AG04449 (cell line): ENCODE measurements at places on chromosomes 16 and 17.
A peak's percentile ranks its signal among the peaks of the same experiment; 100 is the strongest.

- no peak for DNase-seq
These were observed 818.6 kb downstream of the KCNJ2 start for GRCh38 chr17:70987867-70988340.

DNA sequence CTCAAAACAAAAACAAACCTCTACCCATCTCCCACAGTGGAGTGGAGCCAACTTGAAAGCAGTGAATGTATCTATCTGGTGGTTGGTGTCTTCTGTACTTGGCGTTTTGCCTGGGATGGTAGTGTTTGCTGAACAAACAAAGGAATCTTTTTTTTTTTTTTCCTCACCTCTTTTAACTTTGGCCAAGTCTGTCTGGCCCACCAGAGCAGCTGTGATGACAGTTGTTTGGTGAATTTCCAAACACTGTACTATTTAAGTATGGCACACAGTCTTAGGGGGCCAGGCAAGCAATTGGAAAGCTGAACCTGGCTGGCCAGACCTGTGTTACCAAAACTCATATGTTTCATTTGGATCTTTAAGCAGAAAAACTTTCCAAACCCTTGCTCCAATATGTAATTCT, 101.8 kb upstream of the CDH13 start:
- DNase-seq = no peak

- no peak for DNase-seq
These were observed 665 bp downstream of the MYBBP1A start for GRCh38 chr17:4554441-4554996.

GRCh38 chr17:48754500-48755261, 26.1 kb upstream of the HOXB13 start:
- no peak for DNase-seq

- no peak for DNase-seq
These were observed 6.1 kb downstream of the ACADVL start for GRCh38 chr17:7225711-7226331.

GRCh38 chr16:1800701-1801100, 7.2 kb upstream of the IGFALS start:
- DNase-seq = no peak

DNA sequence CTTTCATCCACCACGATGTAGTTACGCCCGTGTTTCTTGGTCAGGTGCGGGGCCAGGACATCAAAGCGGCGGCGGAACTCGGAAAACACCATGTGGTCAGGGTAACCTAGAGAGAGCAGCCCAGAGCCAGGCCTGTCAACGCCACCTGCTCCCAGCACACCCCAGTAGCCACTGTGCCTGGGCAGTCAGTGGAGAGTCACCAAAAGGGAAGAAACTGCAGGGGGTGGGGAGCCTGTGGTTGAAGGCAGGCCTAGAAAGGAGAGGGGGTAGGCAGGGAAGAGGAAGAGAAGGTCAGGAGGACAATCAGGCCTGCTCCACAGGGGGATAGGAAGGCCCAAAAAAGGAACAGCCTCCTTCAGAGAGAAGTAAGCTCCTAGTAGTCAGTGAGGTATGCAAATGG, 64.1 kb downstream of the PIPOX start:
- DNase-seq = no peak

DNA sequence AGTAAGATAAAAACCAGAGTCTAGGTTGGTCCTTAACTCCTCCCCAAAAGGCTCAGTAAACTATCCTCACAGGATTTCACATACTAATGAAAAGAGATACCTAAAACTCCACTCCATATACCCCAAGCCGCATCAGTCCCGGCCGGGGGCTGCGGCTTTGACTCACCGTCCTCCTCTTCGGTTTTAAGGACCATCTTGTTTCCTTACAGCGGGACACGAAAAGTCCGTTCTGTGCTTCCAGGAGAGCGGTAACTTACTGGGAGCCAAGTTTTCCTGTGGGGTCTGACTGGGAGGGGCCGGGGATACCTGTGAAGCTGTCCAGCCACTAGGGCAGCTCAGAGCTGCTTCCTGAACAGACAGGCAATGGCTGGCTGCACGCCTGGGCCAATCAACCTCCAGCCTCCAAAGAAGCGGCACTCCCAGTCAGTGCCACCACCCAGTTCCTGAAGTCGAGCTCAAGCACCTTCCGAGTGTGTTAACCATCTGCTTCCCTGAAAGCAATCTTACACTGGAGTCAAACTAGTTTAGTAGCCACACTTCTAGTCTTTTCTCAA, 45.5 kb downstream of the CYTH1 start:
- DNase-seq = no peak

- no peak for DNase-seq
These were observed 101.2 kb downstream of the SSH2 start for GRCh38 chr17:29828676-29829284.

- no peak for DNase-seq
These were observed 474.4 kb downstream of the SLC39A11 start for GRCh38 chr17:72618001-72618509.

DNA sequence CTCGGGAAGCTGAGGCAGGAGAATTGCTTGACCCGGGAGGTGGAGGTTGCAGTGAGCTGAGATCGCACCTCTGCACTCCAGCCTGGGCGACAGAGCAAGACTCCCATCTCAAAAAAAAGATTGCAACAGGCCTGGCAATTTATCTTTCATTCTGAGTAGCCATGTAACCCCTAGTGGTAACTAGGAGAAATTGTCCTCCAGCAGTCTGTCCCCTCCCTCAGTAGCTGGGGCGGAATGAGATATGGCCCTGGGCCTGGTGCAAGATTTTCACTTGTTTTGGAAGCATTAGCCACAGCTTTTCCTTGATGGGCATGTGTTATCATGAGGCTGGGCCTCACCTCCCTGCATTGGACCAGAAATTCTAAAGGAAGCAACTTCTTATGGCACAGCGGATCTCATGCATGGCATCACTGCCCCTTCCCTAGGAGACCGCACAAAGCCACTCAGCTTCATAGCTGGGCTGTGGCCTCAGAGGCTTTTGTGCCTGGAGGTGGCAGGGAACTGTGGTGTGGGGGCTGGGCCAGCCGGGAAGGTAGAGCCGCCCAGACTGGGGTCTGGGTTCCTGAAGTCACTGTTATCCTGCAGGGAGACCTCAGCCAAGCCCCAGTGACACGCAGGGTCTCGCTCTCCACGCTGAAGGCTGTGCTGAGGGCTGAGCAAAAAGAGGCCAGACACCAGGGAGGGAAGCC, 13.4 kb downstream of the NATD1 start:
- no peak for DNase-seq

- no peak for DNase-seq
These were observed 6.9 kb downstream of the ZACN start for GRCh38 chr17:76085731-76086366.

DNA sequence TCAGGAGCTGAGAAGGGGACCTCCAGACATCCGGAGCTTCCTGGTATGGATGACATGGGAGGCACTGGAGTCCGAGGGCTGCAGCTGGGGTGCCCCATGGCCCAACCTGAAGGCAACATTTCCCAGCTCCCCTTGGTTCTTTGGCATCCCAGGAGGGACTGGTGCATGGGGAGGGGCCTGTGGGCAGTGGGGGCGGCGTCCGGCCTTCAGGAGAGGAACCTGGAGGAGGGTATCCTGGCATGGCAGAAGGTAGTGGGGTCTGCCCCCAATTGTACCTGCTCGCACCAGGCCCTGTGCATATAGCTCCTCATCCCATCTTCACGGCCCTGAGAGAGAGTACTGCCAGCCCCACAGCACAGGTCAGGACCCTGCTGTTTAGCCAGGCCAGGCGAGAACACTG, 11.9 kb downstream of the NPTX1 start:
- no peak for DNase-seq

DNA sequence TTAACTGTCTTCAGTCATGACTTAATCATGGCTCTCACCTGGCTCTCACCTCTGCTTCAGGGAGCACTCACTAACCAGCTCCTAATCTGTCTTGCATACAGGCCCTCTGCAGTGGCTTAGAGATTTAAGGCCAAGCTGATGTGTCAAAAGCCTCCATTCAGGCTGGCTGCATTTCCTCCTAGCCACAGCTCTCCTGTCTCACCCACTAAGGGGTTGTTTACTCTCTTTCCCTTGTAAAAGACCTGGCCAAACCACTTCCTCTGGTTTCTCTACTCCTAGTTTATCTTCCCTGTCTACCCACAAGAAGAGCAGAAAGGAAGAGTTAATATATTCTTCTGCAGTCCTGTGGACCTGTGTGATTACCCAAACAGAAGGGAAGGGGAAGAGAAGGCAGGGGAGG, 9.3 kb upstream of the ASIC2 start:
- DNase-seq = no peak

- no peak for DNase-seq
These were observed 19.8 kb downstream of the SLC7A5 start for GRCh38 chr16:87849419-87850008.

DNA sequence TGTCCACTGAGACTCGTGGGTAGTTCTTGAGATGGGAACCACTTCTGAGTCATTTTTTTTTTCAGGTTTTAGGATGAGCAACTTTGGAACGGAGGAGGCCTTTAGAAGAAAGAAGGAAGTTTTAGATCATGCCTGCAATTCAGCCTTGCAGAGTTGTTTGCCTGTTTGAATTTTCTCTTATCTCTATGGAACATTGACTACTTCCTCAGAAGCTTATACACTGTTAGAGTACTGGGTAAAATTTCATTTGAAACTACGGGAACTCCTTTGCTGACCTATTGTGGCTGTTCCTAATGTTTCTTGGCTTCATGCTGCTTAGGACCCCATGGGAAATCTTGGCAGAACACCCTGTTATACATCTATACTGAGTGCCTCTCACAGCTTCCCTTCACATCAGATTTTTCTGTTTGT, 70.8 kb downstream of the MAP2K6 start:
- no peak for DNase-seq

DNA sequence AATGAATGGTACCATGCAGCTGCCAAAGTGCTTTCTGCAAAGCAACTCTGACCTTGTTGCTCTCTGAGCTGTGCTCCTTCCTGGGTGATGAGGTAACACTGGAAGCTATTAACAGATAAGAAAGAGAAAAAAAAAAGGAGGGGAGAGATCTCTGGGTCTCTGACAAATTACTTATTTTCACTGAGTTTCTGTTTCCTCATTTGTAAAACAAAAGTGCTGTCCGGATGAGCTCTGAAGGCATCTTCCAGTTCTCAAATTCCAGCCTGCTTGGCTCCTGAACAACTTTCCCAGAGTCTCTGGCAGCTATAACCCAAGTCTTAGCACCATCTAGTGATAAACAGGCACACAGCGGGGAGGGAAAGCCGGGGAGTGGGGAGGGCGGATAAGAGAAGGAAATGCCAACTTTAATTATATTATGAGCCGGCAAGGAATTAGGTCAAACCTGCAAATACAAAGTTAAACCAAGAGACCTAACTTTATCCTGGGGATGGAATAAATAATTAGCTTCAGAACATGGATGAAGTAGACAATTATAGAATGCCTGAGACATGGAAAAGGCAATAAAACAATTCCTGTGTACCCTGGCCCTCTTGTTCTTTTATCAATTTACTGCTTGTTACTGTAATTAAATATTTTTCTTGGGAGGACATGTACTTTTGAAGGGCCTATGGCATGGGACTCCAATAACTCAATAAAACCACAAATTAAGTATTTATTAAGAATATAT, 61.3 kb upstream of the KIFC3 start:
- DNase-seq = peak; percentile 44

GRCh38 chr16:80623376-80623775, 82.6 kb downstream of the DYNLRB2 start:
- DNase-seq = peak; percentile 21

- no peak for DNase-seq
These were observed 5.6 kb downstream of the CUEDC1 start for GRCh38 chr17:57949649-57950048.

DNA sequence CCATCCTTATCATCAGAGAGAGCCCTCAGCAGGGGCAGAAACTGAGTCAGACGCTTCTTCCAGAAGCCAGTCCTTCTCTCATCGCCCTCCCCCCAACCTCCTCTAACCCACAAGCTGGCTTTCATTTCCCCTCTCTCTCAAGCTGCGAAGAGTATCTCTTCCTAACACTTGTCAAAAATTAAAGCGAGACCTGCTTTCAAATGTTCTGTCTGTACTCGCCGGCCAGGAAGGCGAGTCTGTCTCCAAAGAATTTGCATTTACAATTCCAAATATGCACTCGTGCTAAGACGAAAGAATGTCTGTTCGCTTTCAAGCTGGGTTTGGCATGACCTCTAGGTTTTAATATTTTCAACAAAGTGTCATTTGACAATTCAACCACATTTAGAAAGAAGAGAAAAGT, 140.4 kb downstream of the RGS9 start:
- DNase-seq = no peak

DNA sequence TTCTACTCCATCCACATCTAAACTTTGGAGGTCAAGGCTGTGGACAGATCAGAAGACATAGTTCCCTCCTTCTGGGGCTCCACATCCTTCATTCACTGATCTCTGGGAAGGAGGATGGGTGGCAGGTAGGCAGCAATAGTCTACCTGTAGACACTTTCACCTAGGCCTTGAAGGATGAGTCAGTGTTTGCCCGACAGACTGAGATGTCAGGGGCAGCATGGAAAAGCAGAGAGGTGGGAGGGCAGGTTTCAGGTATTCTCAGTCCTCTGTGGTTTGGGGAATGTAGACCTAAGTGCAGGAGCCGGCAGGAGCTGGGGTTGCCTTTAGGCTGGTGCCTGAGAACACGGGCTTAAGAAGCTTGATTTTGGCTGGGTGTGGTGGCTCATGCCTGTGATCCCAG, 171.9 kb upstream of the ZNF267 start:
- no peak for DNase-seq

GRCh38 chr17:45742251-45742650, 41.9 kb upstream of the CRHR1 start:
- no peak for DNase-seq

DNA sequence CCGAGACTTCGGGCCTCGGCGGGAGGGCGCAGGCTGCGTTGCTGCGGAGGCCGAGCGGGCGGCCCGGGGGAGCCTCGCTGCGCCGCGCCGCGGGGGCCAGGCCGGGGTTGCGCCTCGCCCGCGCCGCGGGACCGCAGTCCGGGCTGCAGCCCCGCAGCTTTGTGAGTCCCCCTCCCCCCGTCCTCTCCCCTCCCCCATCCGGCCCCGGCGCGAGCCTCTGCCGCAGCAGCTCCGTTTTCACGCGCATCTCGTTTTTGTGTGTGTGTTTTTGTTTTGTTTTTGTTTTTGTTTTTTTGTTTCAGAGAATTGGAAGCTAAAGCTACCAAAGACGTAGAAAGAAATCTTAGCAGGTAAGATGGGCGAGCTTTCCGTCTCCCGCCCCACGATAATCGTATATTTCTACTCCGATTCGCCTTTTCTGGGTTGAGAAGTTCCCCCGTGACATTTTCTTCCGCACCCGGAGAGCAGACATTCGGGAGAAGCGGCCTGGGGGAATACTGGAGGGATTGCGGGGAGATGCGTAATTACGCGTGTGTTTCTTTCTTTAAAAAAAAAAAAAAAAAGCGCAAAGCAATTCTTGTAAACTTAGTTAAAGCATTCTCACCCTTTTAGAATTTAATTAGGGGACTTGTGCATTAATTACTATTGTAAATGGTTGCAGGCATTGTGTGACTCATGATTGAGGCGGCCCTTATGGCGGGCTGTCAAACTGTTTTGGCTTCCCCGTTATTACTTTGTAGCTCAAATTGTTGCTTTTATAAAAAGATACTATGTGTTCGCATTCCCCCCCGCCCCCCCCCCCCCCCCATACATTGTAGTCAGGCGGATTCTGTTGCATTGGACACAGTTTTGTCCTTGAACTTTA, 732 bp downstream of the TNRC6A start:
- no peak for DNase-seq

- no peak for DNase-seq
These were observed 148.5 kb upstream of the PLCG2 start for GRCh38 chr16:81630635-81631031.

GRCh38 chr16:721765-722540, 1.0 kb downstream of the ANTKMT start:
- no peak for DNase-seq

GRCh38 chr17:81039096-81039495, 4.1 kb downstream of the BAIAP2 start:
- DNase-seq = no peak
